ENCODE measurements at places on chromosomes 1 and 21.

DNA sequence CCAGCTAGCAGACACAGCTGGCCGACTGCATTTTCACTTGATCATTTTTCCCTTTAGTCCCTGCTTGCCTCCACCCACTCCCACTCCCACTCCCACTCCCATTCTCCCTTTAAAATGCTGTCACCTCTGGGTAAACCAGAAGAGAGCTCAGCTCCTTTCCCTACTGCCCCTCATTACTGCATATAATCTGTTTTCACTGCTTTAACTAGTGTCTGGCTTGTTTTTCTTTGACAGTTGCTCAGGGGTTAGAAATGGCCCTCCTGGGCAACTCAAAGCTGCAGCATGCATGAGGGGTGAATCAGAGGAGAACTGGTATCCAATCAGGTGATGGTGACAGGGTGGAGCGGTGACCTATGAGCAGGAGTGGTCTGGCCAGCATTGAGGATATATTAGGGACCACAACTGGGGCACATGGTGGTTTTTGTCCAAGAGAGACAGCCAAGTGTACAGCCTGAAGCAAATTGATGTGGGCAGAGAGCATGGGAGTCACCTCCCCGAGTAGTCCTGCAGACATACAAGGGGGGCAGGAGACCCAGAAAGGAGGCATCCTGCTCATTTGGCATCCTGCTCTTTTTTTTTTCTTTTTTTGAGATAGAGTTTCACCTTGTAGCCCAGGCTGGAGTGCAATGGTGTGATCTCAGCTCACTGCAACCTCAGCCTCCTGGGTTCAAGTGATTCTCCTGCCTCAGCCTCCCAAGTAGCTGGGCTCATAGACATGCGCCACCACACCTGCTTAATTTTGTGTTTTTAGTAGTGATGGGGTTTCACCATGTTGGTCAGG is 42.6 kb upstream of the SRSF10 start:
- DNase-seq = no peak

- DNase-seq = no peak
Observed at GRCh38 chr1:21436488-21437340, 3.2 kb upstream of the NBPF3 start.

DNA sequence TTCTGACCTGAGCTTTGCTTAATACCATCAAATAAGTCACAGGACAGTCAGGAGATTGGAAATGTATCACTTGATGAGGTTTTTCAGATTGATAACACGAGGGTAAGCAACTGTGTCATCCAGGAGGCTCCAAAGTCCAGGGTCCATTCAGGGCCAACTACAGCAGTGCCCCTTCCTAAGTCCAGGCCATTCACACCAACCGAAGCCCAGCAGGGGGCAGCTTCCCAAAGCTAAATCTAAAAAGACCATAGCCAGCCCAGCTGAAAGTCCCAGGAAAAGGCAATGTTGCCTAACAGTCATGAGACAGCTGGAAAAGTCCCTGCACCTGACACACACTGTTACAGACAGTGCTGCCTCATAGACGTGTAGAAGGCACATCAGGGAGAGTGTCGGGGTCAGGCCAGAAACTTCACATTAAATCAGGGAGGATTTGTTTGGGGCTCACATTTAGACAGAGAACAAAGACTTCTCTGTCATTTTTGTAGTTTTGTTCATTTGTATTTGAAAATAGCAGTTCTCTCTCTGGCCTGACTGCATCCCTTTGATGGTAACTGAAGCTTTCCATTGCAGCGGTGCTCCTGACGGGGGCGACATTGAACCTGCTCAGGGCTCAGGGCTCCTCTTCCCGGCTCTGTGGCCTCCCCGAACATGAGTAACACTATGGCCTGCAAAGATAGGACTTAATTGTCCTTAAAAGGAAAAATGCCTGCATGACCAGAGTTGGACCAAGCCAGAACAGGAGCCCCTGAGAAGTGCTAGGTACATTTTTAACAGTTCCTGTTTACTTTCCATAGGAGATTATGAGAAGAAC is 200.4 kb downstream of the NRIP1 start:
- no peak for DNase-seq

DNA sequence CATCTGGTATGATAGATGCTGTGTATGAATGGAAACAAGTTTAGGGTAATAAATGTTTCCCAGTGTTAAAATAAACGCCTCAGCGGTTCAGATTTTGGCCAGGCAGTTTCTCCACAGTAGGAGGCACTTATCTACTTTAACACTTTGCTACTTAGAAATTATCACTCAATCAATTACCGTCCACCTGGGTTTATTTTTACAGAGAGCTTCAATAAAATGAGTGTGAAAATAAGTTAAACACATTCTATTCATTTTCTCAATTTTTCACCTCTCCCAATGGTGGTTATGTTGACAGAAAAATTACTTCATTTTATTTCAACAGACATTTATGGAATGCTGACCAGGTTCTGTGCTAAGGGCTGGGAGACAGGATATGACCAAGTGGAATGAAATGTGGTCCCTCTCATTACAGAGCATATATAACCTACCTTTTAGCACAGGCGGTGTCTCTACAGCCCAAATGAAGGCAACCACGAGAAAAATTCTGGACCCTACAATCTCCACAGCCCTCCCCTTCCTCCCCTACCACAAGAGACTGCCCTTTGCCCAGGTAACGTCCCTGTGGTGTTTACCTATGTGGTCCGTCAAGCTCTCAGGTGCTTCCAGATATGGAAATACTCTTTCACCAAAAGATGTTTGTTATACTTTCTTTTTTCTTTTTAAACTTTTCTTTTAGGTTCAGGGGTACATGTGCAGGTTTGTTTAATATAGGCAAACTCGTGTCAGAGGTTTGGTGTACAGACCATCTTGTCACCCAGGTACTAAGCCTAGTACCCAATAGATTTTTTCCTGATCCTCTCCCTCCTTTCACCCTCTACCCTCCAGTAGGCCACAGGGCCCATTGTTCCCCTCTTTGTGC is 105.5 kb downstream of the HLCS start:
- no peak for DNase-seq

DNA sequence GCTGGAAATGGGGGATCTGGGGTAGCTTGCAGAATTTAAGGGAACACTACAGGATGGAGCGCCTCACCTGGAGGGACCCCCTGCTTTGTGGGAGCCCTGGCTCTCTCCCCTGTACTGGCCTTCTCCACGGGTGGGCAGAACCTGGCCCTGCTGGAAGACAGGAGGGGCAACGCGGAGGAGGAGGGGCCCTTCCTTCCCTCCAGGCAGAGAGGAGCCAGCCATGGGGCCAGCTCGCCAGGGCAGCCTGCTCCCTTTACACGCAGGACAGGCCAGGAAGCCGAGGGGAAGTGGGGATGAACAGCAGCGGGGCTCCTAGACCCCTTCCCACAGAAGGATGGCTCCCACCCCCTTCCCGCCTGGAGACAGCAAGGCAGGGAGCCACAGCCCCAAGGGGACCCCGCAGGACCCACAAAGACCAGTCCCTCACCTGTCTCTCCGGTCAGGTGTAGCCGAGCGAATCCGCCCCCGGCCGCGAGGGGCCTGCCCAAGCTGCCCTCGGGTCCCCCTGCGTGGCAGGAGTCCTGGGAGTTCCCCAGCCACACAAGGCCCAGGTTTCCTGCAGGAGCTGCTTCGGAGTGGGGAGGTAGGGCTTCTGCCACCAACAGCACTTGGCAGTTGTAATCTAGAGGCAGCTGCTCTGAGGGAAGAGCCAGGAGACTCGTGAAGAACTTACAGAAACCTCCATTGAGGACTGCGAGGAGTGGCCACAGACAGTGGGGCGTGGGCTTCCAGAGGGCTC is 1.6 kb upstream of the SLC19A1 start:
- DNase-seq = no peak

GRCh38 chr1:77697441-77697840 is 15.0 kb upstream of the ZZZ3 start:
- DNase-seq = no peak

- no peak for DNase-seq
Observed at GRCh38 chr1:115063228-115063901, 25.9 kb downstream of the TSPAN2 start.

DNA sequence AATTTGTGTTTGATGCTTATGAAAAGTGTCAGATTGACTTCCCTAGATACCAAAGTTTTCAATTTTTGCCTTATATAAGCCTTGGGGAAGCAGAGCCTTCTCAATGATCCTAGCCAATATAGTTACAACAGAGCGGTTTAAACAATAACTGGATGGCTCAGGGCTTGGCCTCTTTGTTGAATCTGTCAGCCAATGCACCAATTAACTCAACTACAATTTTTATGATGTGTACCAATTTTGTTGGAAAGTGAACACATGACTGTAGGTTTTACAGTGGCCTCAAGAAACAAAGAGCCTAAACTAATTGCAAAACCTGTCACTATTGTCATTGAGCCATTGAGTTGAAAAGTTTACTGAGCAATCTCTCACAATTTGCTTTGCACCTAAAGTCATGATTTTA is 71.6 kb upstream of the RGS18 start:
- no peak for DNase-seq

DNA sequence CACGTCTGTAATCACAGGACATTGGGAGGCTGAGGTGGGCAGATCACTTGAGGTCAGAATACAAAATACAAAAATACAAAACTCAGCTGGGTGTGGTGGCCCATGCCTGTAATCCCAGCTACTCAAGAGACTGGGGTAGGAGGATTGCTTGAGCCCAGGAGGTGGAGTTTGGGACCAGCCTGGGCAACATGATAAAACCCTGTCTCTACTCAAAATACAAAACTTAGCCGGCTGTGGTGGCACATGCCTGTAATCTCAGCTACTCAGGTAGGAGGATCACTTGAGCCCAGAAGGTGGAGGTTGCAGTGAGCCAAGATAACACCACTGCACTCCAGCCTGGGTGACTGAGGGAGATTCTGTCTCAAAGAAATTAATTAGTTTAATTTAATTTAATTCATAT is 6.5 kb upstream of the ITLN1 start:
- DNase-seq = no peak

DNA sequence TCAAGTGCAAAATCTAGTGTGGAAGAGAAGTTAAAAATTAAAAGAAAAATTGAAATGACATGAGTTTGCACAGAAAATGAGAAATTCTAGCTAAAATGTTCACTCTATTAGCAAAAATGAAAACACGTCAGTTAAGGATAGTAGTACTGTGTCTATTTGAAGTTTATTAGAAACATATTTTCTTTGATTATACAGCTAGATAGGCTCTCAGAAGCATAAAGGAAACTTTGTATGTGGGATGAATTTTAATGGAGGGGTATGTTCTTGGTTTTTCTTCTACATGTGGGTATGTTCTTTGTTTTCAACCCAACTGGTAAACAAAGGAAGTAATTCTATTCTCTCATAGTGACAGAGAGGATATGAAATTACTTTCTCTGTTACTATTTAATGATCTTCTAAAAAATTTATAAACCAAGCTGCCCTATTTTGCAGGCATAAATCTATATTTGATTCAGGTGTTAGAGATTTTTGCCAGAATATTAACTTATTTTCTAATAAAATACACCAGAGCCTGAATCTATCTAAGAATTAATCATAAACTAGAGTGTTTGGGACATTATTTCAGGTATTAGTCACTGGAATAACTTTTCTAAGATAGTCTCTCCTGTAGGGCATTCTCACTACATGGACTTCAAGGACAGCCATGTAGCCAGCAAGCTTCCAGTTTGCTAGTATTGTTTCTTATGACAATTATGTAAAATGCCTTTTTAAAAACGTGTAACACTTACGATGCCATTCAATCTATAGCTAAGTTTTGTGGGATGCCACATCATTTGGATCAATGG is 15.8 kb downstream of the GPSM2 start:
- no peak for DNase-seq

GRCh38 chr1:86914601-86914997 is at the start of gene HS2ST1:
Gene HS2ST1 (plus strand): TSS chr1:86914635.
- DNase-seq = no peak

GRCh38 chr1:175470591-175470990 is 272.8 kb downstream of the TNR start:
- DNase-seq = no peak

- no peak for DNase-seq
Observed at GRCh38 chr1:111719674-111720132, 19.5 kb downstream of the INKA2 start.

DNA sequence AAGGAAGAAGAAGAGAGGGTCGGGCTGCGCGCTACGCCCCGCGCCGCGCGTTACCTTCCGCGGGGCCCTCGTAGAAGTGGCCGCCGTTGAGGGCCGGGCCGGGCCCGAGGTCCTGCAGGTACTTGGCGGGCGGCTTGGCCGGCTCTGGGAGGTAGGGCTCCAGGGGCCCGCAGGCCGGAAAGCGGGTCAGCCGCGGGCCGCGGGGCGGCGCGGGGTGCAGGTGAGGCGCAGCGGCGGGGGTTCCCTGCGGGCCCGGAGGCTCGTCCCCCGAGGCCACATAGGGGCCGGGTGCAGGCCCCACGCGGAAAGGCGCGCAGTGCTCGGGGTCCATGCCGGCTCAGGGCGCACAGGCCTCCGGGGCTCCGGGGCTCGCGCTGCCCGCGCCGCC is 196 bp downstream of the ALX3 start:
- no peak for DNase-seq

GRCh38 chr1:68623700-68624099 is 126.8 kb upstream of the DEPDC1 start:
- no peak for DNase-seq

DNA sequence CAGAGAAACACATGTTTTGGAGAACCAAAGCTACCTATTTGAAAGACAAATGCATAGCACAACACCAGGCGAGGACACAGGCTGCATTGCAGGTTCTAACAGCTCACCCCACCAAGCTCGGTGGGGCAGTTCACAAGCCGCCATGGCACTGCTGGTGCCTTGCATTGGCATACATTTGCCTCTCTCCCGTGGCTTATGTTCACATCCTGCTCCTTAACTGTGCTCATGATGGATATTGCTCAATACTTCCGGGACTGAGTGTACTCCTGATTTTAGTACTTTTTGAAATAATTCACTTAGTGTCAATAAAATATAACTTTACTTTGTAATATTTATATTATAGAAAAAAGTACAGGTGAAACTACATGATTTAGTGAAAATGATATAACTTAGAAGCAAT is 1187.4 kb upstream of the NCAM2 start:
- no peak for DNase-seq

DNA sequence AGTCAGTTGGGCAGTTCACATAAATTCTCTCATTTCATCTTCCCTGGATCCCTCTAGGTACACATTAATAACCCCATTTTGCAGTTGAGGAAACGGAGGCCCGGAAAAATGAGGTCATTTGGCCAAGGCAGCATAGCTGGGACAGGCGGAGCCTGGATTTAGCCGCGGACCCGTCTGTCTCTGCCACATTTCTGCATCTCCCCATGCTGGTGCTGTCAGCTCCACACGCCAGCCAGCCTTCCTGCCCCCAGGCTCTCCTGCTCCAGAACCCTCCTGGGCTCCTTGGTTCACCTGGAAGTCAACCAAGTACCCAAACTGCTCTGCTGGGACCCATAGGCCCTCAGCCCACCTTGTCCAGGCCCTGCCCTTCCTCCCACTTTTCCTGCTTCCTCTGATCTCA is 7.6 kb downstream of the FOXO6 start:
- DNase-seq = peak; percentile 6
